ENCODE measurements at places on chromosomes 1 and 21.

- no peak for DNase-seq
These were observed 43.4 kb downstream of the PTGS2 start for GRCh38 chr1:186636786-186637185.

DNA sequence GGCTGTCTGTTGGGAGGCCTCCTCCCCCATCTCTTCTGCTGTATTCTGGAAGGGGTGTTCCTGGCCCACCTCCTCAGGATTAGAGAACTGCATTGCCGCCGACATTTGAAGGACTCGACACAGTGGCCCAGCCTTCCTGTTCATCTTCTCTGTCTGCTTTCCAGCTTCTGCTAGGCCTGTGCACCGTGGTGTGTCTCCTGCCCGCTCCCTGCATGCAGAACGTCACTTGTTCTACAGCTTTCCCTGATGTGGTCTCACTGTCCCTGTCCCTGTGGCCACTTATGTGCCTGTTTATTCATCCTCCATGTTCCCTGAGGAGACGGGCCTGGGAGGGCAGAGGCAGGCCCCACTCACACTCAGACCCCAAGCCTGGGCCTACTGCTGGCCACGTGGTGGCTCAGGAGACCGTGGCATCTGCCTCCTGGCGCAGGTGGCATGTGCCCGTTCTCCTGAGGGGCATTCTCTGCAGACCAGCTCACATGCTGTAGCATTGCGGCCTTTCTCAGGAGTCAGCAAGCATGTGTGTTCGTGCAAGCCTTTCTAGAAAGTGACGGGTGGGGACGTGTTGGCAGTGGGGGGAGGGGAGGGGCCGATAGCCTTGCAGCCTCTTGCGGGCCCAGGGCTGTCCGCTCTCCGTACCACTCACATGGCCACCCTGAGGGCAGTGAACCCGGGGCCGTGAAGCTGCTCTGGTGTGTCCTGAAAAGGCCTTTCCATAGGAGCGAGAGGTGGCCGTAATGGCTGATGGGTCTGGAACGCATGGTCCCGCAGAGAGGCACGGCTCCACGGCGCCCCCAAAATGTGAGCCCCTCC, 35.9 kb downstream of the POFUT2 start:
- no peak for DNase-seq

DNA sequence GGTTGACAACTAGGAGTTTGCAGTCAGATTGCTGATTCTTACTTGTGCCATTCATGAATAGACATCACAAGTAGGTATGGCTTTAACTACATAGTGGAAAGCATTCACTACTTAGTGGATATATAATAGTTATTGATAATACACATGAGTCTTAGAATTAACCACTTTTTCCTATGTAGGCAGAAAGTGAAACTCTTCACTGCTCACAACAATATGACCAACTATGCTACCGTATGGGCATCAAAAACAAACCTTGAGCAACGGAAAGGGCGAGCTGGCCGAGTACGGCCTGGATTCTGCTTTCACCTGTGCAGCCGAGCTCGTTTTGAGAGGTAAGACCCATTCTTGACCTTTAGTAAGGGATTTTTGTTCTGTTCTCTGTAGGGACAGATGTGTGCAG, 38.7 kb downstream of the DHX9 start:
- DNase-seq, result no peak

DNA sequence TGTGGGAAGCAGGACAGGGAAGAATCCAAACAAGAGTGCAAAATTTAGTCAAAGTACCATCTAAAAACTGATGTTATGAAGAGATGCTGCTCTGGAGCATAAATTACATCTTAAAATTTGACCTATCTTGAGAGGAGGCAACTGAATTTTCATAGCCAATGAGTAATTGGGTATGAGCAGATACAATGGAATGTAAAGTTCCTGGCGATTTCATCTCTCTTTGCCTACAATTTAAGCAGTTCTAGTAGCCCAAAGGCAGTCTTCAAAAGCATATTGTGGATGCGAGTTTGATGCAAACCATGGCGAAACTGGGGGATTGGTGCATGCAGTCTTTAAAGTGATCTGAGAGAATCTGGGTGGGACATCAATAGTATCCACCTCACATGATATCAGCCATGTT, 1265.9 kb downstream of the BRINP3 start:
- no peak for DNase-seq

GRCh38 chr1:109928591-109929111, 18.0 kb downstream of the CSF1 start:
- peak; percentile 75 for DNase-seq

GRCh38 chr1:21902026-21903012, 34.8 kb downstream of the HSPG2 start:
- DNase-seq, result no peak

- no peak for DNase-seq
These were observed 44.2 kb downstream of the MAP3K7CL start for GRCh38 chr21:29174607-29175013.

- no peak for DNase-seq
These were observed 48.6 kb downstream of the PATJ start for GRCh38 chr1:61790837-61791236.

DNA sequence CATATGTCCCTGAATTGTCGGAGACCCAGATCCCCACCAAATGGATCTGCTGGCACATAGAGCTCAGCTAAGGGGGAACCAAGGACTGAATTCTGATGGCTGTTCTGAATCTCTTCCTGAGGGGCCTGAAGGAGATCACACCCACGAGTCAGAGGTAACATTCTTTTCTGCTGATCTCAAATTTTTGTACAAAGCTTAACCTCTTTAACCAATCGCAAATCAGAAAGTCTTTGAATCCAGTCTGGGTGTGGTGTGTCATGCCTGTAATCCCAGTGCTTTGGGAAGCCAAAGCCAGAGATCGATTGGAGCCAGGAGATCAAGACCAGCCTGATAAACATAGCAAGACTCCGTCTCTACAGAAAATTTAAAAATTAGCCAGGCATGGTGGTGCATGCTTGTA, 62.8 kb upstream of the PRRC2C start:
- no peak for DNase-seq

- DNase-seq, result peak; percentile 86
These were observed 37.9 kb upstream of the EDEM3 start for GRCh38 chr1:184792450-184792969.

- no peak for DNase-seq
These were observed 4.5 kb downstream of the BEND5 start for GRCh38 chr1:48772211-48772610.

- no peak for DNase-seq
These were observed 39.6 kb upstream of the GRIK3 start for GRCh38 chr1:37073854-37074379.

DNA sequence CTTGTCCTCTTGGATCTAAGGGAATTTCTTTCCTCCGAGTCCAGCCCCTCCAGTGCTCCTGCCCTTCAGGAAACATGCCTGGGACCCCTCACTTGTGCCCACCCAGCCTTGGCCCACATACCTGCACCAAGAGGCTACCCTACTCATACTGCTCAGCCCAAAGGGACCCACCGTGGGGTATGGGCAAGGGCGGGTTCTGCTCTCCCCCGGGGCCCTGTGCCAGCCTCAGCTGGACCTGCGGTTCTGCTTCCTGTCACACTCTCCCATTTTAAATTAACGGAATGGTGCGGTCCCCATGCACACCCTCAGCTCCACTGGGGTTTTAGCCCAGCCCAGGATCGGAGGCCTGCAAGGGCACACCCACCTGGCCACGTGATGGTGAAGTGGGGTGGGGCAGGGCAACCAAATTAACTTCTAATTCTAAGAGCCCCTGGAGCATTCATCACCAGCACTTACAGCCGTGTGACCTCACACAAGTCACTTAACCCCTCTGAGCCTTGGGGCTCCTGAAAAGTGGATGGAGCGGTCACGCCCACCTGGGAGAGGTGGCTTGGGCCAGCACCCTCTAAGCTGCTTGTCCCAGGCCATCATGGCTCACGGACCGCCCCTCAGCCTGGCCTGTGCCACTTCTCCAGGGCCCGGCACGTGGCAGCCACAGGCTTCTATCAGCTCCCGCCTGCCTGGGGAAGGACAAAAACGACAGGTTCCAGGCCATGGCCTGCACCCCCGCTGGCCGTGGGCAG, 28.3 kb downstream of the TP73 start:
- DNase-seq, result no peak

DNA sequence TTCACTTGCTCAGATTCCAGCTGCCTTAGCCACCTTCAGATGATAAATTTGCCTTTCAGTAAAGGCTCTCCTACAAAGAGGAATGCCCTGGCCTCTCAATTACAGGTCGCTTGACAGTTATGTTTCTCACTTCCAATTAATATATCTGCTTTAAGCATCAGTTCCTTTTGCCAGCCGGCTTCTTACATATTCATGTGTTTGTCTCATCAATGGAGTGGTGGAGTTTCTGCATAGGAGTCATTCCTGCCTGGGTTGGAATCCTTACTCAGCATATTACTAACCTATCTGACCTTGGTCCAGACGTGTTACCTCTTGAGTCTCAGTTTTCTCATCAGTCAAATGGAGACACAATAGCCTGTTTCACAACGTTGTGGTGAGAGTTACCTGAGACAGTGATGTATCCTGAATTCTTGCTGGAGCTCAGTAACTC, 9.4 kb upstream of the SESN2 start:
- DNase-seq, result no peak

DNA sequence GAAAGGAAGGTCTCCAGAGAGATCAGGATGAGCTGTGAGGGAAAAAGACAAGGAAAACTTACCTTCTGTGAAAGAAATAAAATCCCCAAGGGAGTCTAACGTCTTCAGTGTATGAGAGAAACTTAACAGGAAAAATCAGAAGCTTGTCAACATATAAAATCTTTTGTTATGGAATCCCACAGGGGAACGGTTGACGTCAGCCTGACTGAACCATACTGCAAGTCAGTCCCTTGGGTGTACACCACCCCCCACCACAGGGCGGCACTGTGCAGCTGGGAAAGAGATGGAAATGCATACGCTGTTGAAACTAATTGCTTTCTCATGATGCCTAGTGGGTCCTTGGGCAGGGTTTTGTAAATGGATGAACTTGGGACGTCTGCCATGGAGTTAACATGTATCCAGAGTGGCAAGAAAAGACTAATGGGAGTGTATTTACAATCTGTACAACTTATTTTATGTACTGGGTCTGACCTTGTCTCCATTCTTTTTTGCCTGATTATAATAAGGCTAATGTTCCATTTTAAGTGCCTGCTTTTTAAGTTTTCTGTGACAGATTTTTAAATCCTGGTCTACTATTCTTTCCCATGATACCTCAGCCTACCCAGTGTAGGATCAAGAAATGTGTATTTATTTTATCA, 22.7 kb downstream of the UTP25 start:
- no peak for DNase-seq

All from right atrium auricular region (tissue), 2 donors.